ENCODE measurements at places on chromosomes 7 and 10.
A peak's percentile ranks its signal among the peaks of the same experiment; 100 is the strongest.

- no peak for DNase-seq
Observed at GRCh38 chr7:23346316-23346715, 47.2 kb downstream of the MALSU1 start.

DNA sequence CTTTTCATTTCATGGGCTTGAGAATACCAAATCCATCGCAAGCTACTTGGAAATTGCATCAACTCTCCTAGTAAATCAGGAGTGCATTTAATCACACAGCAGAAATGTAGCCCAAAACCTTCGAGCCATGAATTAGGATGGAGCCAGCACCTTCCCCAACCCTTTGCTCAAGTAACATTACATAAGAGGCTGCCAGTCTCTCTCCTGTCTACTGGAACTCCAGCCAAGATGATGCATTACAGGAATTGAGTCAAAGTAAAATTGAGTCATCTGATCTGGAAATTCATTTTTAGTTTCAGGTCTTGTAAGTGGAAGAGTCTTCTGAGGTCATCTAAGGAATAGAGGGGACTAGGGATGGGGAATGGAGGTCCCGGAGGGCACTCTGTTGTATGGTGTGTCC, 69.7 kb upstream of the FHIP2A start:
- peak; percentile 83 for DNase-seq

DNA sequence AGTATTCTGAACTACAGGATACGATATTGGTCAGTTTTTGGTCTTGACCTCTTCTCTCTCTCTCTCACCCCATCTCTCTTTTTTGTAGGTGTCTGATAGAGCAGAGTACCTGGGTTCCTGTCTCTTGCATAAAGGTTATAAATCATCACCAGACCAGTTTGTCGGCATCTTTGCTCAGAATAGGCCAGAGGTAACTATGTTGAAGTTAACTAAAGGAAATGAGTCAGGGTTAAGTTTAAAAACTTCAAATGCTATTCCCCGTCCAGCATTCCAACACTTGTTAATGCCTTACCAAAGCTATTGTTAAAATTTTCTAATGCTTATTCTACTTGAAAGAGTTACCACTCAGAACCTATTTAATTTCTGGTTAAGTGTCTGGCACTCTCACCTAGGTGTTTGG, 30.7 kb downstream of the ACSL5 start:
- peak; percentile 80 for DNase-seq

DNA sequence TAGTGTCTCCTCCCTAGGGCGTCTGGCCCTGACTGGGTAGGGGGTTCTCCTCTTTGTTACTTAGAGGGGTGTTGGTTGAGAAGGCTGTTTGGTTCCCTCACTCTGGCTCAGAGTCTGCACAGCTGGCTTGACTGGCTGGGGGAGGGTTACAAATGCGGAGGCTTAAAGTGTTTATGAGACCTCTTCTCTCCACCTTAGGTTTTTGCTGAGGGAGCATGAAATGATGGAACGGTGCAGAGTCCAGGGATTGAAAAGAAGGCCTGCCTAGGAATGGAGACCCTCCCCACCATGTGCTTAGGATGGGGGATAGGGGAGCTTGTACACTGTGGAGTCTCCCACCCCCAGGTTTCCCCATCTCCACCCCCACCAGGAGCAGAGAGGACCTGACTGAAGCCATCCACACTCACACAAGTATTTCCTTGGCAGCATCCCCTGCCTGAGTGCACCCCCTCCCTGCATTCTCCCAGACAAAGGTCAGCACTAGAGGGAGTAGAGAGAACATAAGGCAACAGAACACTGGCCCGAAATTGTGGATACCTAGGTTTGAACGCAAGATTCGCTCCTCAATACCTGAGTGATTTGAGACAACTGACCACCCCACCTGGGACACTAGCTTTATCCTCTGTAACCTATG, 1.7 kb upstream of the LDB1 start:
- no peak for DNase-seq

- no peak for DNase-seq
Observed at GRCh38 chr10:113612154-113612553, 51.7 kb downstream of the NRAP start.

DNA sequence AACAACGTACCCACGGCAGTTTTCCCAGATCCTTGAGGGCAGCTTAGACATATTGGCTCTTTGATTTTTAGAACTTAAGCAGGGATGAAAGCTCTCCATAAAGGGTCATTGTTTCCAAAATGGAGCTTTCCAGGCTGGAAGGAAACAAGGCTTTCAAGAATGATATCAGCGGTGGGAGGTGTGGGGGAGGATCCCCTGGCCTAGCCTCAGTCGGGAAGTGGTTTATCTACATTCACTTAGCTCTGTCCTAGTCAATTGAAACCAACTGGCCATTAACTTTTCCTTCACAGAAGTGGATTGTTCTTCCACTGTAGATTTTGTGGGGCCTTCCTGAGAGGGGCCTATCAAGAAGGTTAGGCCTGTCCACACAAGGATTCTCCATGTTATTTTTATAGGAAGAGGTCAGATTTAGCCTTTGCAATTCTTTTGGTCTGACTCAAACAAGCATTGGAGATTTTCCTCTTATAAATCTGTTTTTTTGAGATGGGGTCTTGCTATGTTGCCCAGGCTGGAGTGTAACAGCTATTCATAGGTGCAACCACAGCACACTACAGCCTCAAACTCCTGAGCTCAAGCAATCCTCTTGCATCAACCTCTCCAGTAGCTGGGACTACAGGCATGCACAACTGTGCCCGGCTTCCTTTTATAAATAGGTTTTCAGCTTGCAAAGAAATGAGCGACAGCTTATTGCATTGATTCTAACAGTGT, 343.5 kb downstream of the LRMDA start:
- DNase-seq, result no peak

DNA sequence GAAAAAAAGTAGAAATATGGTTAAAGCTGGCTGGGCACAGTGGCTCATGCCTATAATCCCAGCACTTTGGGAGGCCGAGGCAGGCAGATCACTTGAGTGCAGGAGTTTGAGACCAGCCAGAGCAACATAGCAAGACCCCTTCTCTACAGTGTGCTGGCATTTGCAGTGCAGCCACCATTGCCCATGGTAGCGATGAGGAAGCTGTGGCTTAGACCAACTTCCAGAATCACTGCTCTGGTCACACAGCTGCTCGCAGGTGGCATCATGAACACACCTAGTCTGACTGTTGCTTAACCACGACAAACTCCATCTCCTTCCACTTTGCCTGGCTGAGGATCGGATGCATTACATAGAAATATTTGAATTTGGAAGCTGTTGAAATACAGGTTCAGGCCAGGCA, 137.1 kb downstream of the CUX1 start:
- DNase-seq, result no peak

- DNase-seq, result no peak
Observed at GRCh38 chr7:157976406-157976805, 611.2 kb downstream of the PTPRN2 start.

DNA sequence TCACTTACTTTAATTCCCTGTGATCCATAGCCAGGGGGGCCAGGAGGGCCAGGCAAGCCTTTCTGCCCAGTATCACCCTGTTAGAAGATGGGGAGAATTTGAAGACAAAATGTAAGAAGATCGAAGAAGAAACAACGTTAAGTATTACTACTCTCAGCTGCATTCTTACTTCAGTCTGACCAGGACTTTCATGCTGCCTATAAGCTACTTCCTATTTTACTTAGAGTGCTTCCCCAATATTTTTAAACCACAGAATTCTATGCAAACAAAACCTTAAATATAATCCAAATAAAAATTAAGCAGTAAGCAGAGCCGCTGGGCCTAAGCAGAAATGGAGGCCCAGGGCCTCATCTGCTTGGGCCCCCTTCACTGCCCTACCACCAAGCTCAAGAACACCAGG, 117.8 kb downstream of the COL28A1 start:
- no peak for DNase-seq

DNA sequence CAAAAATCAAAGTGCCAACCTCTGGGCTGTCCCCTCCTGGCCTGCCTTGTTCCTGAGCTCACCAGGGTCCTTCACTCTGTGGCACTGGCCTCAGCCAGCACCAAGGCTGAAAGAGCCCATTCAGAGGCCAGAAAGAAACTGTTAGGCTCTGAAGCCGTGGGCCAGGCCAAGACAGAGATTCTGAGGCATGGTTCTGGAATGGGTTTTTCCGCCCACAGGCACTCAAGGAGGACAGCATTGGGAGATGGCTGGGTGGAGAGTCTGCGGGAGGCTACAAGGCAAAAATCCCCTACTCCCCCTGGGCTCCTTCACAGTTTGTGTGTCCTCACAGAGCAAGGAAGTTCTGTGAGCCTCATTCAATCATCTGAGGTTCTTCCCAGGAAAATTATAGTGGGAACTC, 31.7 kb downstream of the GRIFIN start:
- peak; percentile 31 for DNase-seq

- DNase-seq, result no peak
Observed at GRCh38 chr7:95980167-95980566, 207.8 kb downstream of the DYNC1I1 start.

DNA sequence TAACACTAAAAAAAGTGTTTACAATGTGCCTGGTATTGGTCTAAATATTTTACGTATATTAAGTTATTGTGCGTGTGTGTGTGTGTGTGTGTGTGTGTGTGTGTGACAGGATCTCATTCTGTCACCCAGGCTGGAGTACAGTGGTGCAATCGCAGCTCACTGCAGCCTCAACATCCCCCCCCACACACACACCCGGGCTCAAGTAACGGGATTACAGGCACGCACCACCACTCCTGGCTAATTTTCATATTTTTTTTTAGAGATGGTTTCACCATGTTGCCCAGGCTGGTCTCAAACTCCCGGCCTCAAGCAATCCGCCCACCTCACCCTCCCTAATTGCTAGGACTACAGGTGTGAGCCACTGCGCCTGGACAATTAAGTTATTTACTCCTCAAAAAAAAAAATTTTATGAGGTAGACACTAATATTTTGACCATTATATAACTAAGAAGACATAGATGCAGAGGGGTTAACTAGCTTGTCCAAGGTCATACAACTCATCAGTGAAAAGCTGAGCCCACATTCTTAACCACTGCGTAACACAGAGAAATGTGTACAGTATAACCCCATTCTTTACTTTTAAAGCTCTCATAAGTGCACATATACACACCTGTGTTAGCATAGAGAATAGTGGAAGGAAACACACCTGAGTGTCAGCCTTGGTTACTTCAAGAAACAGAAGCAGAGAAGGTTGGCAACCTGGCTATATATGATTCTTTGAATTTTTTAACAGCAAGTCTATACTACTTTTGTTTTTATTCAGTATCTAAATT, 35.0 kb downstream of the DNAJC12 start:
- no peak for DNase-seq

GRCh38 chr10:76333796-76334195, 902.4 kb downstream of the LRMDA start:
- DNase-seq, result no peak
